Right lung (tissue), 10 donors: ENCODE measurements at places on chromosomes 2 and 18. TPM values are rescaled to one million over a fixed set of nuclear protein-coding genes. Genes with fewer than 3 reads are reported as not detected.

DNA sequence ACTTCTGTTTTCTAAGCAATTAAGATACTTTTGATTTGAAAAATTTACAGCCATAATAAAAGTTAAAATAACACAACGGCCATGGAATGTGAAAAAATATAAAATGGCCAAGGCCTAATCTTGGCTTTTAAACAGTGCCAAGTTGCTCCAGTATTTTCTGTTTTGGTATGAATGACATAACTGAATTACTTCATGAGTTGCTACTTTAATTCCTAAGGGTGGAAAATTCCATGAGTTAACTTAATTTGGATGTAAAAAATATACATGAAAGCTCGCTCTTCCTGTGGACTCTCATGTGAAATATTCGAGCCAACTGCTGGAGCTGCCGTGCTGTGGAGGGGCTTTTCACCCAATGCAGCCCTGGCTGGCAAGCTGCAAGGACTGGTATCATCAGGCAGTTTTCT, 286.0 kb upstream of the CCDC68 start:
- no peak for DNase-seq

DLX1 gene
- polyA plus RNA-seq, result not detected

DNA sequence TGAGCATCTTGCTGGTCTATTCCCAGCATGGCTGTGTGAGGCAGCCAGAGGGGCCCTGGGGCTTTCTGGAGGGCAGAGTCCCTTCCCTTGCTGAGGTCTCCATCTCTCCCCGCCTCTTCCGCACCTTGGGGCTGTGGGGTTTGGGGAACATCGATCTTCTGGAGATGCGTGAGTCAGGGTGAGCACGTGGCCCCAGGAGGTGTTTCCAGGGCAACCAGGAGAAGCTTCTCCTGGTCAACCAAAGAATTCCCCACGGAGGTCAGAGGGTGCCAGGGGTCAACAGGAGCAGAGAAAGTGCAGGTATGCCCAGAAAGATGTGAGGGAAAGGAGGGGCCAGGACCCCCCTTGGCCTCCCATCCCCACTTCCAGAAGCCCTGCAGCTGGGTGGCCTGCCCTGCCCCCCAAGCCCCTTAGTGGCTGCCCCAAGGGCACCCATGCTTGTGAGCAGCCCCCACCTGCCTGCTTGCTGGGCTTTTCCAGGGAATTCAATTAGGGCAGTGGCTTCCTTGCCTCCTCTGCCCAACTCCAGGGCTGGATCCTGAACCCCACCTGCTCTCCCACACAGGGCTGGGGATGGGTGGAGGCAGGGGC, 2.8 kb upstream of the PROM2 start:
- no peak for DNase-seq

TTN gene
- polyA plus RNA-seq, result 2.3 TPM

GRCh38 chr18:75131381-75132000, 77.4 kb downstream of the PTGR3 start:
- no peak for DNase-seq

GRCh38 chr2:212596276-212596675, 57.7 kb upstream of the ERBB4 start:
- DNase-seq, result no peak

- no peak for DNase-seq
Measured at GRCh38 chr2:28378679-28379584, 13.7 kb upstream of the FOSL2 start.

GRCh38 chr2:235095569-235095968, 143.8 kb downstream of the SH3BP4 start:
- DNase-seq, result no peak

TMEM163 gene
- 7.8 TPM for polyA plus RNA-seq

MFSD2B gene
- polyA plus RNA-seq, result 3.9 TPM

- DNase-seq, result no peak
Measured at GRCh38 chr18:41466436-41467160, 488.4 kb upstream of the PIK3C3 start.

- no peak for DNase-seq
Measured at GRCh38 chr2:149353421-149353820, 23.0 kb downstream of the LYPD6 start.

- no peak for DNase-seq
Measured at GRCh38 chr2:113167115-113167932, 6.4 kb upstream of the PSD4 start.

- DNase-seq, result no peak
Measured at GRCh38 chr18:79916128-79916494, 35.3 kb downstream of the SLC66A2 start.

DNA sequence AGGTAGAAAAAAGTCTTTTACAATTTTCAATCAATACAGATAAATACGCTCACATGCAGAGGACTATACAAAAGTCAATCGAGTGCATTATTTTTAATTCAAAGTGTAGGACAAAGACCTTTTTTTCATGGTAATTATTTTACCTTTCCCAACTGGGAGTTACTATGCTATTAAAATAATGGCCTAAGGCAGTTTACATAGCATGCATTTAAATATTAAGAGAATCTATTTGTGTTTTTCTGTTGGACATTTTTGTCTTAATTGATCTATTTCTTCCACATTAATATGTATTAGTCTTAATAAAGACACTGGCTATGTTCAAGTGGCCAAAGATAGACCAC, 130.2 kb upstream of the MAP3K20 start:
- no peak for DNase-seq

DNA sequence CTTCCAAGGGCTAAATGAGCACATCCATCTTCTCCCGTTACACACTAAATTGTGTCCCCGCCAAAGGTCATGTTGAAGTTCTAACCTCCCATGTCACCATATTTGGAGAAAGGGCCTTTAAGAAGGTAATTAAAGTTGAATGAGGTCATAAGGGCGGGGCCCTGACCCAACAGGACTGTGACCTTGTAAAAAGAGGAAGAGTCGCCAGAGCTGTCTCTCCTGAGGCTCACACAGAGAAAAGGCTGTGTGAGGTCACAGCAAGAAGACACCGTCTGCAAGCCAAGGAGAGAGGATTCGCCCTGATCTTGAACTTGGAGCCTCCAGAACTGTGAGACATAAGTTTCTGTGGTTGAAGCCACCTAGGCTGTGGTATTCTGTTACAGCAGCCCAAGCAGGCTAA, 24.1 kb downstream of the TRABD2A start:
- no peak for DNase-seq

- DNase-seq, result no peak
Measured at GRCh38 chr2:8406271-8406670, 275.6 kb upstream of the ID2 start.

GRCh38 chr2:178829981-178830380, 22.8 kb upstream of the TTN start:
- DNase-seq, result no peak

GRCh38 chr2:84858123-84858522, 22.8 kb downstream of the TRABD2A start:
- DNase-seq, result no peak

- no peak for DNase-seq
Measured at GRCh38 chr2:61620244-61621159, 82.3 kb upstream of the XPO1 start.

GRCh38 chr2:105455488-105456003, 56.7 kb upstream of the FHL2 start:
- DNase-seq, result no peak

- DNase-seq, result no peak
Measured at GRCh38 chr2:128452024-128452411, 133.3 kb upstream of the HS6ST1 start.

DNA sequence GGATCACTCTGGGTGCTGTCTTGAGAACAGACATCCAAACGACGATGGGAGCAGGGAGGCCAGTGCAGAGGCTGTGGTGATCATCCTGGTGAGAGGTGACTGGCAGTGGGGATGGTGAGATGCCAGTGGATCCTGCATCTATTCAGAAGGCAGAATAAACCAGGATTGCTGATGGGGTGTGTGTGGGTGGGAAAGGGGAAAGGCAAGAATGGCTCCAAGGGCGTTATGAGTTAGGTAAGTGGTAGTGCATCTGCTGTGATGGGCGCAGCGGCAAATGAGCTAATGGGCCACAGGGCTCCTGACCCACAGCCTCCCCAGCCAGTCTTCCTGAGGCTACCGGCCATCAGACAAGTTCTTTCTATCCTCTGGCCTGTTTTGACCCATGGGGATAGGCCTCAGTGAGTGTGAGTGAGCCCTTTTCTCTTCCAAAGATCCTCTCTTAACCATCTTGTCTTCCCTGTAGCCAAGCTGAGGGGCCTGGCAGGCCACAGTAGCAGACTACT, 29.6 kb downstream of the SERTAD2 start:
- no peak for DNase-seq

DNA sequence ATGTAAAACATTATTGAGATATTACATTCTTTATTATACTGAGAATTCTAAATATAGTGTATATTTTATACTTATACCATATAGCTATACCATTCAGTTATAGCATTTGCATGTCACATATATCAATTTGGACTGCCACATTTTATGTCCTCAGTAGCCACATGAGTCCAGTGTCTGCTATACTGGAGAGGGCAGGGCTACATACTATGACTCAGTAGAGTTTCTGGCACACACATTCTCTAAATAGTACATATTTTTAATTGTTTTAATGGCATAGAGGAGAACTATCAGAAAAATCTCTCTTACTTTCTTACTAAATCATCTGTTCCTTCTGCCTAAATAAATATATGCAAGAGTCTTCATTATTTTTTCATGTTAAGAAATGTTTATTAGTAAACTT, 55.4 kb upstream of the COL5A2 start:
- no peak for DNase-seq

POMC gene
- 2.2 TPM for polyA plus RNA-seq

- no peak for DNase-seq
Measured at GRCh38 chr2:236236559-236237452, 27.4 kb downstream of the ASB18 start.

GRCh38 chr2:214830794-214831346, 21.4 kb upstream of the BARD1 start:
- DNase-seq, result no peak

- DNase-seq, result no peak
Measured at GRCh38 chr2:170235860-170236679, 58.1 kb downstream of the MYO3B start.

DNA sequence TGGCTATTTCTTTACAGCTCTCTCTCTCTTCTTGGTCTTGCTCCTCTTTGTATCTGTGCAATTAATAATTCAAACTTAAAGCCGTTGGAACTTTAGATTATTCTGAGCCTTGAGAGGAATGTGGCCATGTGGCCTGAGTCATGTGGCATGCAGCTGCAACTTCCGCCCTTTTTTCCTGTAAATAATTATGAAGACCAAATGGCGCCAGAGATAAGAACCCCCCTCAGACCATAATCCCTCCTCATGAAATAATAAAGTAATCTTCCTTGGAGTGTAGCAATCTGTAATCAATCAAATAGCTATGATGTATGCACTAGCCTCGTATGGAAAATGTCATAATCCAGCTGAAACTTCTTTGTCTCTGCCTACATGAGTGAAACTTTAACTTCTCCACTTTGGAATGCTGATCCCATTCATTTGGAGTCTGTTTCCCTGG, 13.5 kb upstream of the TWSG1 start:
- peak; percentile 50 for DNase-seq

KIF1A gene
- 1.3 TPM for polyA plus RNA-seq

DNA sequence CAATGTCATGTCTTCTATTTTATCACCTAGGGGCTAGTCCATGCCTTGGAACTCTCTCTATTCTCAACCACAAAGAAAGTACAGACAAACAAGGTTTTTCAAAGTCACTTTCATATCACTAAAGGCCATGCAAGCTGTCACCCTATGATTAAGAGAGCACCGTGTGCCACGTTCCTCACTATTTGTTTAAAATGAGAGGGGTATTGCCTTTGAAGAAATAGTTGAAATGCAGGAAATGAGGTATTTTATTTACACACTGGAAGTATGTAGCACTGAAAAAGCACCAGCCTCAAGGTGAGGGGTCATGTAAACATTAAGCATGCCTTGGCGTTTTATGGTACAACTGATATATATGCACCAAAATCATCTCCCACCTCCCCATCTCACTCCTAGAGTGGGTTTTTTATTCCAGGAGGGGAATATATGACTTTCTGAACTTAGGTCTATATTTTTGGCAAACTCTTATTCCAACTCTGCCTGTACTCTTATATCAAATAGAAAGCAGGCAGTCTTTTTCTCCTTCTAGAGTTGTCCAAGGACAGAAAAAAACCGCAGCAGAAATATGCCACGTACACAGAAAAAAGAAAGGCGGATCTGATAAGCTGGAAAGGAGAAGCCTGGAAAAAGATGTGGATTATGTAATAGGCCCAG, 53.5 kb downstream of the VSNL1 start:
- peak; percentile 34 for DNase-seq

DNA sequence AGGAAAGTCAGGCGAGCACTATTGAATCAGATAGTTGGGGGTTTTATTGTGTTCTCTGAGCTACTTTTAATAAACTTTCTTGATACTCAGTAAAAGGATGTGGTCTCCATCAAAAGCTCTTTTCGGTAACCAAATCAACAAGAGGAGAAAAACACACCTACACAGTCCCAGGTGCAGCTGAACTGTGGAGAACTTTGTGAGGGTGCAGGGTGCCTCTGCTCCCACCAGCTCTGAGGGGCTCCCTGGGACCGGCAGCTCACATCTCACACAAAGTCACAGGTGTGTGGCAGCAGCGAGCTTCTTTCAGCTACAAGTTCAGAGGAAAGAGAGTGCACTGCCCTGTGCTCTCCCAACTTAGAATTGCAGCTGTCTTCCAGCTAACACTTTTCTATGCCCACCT, 650.4 kb downstream of the RNF144A start:
- no peak for DNase-seq

GRCh38 chr2:182649316-182649715, 66.7 kb upstream of the DNAJC10 start:
- no peak for DNase-seq

DNA sequence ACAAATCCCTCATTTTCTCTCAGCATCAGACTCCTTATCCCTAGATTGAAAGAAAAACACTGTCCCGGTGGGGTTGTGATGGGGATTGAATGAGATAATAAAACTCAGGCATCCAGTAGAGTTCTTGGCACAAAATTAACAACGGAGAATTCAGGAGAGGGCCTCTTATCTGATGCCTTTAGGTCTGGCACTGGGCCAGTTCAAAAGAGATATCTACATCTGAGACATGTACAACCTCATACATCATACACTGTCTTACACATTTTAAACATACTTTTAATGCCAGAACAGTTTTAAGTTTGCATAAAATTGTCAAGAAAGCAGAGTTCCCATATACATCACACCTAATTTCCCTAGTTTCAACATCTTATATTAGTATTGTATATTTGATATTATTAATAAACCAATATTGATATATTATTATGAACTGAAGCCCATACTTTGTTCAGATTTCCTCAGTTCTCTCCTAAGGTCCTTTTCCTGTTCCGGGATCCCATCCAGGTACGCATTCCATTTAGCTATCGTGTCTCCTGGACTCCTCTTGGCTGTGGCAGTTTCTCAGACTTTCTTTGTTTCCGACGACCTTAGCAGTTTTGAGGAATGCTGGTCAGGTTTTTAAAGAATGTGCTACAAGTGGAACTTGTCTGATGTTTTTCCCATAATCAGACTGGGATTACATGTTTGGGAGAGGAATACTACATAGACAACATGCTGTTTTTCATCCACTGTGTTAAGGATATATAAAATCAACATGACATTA, 27.8 kb downstream of the NXPH2 start:
- DNase-seq, result no peak

MC4R gene
- polyA plus RNA-seq, result 0.58 TPM

GRCh38 chr2:199431746-199432213, 26.0 kb downstream of the SATB2 start:
- no peak for DNase-seq

MDH1B gene
- 6.2 TPM for polyA plus RNA-seq

- no peak for DNase-seq
Measured at GRCh38 chr2:27001950-27002349, 30.8 kb upstream of the TMEM214 start.

GRCh38 chr2:19189391-19189790, 169.0 kb downstream of the OSR1 start:
- DNase-seq, result no peak

- no peak for DNase-seq
Measured at GRCh38 chr2:203849010-203849409, 18.6 kb upstream of the CTLA4 start.
